ENCODE measurements at places on chromosomes 4 and X.
A peak's percentile ranks its signal among the peaks of the same experiment; 100 is the strongest.

- DNase-seq, result peak; percentile 77
Observed at GRCh38 chrX:40996886-40997530, 88.2 kb upstream of the USP9X start.

DNA sequence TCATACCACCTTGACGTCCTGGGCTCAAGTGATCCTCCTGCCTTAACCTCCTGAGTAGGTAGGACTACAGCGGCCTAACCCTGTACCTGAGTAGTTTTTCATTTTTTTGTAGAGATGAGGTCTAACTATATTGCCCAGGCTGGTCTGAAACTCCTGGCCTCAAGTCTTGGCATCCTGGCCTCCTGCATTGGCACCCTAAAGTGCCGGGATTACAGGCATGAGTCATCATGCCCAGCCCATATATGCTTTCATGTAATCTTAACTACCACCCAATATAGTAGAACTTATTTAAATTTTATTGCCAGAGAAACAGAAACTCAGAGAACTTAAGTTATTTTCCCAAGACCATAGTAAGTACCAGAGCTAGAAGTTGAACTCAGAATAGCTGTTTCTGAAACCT, 27.1 kb downstream of the AFM start:
- DNase-seq, result no peak

DNA sequence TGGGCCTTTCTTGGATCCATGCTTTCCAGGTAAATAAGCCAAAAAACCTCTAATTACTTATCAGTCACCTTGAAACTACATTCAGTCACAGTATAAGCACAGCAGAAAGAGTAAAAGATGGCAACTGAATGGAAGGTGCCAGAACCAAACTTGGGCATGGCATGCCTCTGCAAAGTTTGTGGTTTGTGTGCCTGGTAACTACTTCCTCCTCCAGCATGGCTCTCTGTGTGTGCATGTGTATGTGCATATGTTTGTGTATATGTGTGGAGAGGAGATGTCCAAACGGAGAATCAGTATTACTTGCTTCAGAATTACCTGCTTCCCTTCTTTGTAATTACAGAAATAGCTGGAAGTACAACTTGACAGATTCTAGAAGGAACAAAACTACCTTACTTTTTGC, 67.5 kb downstream of the AGTR2 start:
- no peak for DNase-seq

- no peak for DNase-seq
Observed at GRCh38 chrX:106611317-106611678, 480 bp upstream of the RADX start.

DNA sequence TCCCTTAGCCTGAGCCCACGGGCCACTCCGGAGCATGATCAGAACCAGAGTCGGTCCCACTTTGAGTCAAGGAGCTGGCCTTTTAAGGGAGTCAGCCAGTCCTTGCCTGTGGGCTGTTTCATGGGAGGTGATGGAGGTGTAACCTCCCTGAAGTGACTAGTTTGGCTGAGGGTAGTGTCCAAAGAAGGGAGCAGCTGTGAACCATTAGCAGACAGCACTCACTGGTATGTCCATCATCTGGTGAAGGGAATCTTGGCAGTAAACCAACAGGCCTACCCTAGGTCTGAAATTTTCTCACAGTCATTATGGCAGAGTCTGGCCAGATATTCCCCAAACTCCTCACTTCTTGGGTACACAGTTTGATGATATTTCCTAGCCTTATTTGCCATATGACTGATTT, 12.3 kb upstream of the REPS2 start:
- DNase-seq, result peak; percentile 40

DNA sequence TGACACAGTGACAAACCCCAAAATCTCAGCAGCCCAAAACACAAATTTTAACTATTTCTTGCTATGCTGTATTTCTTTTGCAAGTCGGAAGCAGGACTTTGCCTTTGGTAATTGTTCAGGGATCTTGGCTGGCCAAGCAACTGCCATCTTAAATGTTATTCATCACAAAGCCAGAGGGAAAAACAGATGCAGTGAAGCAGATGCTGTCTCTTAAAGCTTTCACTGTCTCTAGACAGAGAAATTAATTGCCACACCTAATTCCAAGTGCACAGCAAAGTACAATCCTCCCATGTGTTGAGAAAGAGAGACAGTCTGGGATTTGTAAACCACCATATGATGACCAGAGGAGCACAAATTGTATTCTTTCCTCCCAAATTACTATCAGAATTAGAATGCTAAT, 30.0 kb upstream of the GALNT7 start:
- no peak for DNase-seq

DNA sequence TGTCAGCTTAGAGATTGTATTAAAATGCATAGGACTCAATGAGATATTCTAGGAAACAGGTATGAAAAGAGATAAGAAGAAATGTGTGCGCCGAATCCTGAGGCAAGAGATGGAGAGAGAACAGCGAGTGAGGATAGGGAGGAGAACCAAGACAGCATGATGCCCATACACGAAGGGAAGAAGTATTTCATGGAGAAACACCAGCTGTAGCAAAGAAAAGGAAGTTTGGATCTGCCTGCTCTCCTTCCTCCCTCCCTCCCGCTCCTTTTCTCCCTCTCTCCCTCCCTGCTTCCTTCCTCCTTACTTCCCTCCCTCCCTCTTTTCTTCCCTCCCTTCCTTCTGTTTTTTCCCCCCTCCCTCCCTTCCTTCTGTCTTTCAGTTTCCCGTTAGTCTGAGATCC, 318.6 kb upstream of the TAPT1 start:
- DNase-seq, result no peak

DNA sequence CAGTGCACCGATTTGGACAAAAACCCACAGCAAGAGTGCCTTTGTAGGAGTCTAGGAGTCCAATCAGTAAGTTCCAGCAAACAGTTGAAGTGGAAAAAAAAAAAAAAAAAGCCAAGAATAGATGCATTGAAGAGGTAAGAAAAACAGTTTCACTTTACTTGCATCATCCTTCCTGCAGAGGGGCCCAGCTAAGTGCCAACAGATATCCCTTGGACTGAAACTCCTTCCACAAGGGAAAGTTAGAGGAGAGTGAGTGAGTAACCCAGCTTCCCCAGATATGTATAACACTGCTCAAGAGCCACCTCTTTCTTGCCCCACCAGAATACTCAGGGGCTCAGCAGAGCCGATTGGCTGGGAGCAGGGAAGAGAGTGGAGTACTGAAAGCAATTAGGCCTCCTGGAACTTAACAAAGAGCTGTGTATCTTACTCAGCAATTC, 617.7 kb upstream of the SMIM31 start:
- DNase-seq, result peak; percentile 75

DNA sequence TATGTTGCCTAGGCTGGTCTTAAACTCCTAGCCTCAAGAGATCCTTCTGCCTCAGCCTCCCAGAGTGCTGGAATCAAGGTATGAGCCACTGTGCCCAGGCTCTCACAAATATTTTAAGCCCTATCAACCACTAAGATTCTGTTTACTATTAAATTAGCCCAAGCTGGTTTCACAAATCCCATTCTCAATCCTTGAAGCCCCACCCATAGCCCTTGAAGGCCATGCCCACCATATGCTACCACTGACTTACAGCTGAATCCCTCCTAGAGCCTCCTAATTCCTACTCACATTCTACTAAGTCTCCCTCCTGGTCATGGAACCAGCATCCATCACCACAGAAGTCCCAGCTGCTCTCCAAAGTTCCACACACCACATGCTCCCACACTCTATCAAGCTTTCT, 9.7 kb downstream of the GRIPAP1 start:
- DNase-seq, result no peak

DNA sequence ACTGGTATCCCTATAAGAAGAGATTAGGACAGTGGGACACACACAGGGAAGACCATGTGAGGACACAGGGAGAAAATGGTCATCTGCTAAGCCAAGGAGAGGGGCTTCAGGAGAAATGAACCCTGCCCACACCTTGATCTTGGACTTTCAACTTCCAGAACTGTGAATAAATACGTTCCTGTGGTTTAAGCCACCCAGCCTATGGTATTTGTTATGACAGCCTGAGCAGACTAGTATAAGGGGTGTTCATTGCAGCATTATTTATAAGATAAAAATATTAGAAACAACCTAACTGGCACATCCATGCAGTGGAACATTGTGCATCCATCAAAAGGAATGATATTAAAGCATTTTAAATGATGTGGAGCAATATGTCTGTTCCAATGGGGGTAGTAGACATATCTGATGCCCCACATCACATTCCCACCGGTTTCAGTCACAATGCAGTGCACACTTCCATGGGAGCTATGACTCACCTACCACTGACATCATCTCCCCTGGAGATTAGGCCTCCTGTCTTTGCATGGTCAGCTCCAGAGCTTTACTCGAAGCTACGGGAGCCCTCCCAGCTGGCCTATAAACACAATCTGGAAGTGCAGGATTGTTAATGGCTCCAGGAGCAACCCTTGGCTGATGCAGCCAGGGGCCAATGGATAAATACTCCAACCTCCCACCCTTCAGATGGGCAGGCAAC, 38.9 kb upstream of the MAMLD1 start:
- peak; percentile 90 for DNase-seq

DNA sequence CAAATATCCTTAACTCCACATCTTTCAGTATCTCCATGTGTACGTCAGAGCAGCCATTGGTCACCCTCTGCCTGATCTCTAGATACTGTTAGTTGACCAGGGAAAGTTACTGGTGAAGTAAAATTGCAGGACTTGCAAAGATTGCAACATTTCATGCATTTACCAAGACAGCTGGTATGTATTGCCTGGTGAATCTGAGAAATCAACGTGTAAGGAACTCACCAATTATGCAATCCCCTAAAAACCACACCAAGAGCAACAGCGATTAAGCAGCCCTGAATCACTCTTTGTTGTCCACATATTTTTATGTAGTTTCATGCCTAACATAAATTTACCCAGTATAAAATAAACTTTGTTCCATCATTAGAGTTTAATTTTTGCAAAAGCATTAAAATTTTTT, 271.2 kb downstream of the NLGN4X start:
- DNase-seq, result peak; percentile 42

DNA sequence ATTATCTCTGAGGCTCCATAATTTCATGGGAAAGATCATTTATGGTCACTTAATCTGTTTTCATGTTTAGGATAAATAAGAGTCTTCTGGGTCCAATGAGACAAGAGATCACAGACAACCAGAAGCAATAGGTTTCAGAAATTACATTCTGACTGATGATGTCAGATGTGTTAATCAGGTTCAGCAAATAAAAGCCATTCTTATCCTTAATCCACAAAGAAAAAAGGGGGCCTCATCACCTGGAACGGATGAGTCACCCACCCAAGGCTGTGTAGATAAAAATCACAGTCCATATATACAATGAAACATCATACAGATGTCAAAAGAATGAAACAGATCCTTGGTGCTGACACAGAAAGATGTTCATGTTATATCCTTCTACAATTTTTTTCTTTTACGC, 36.6 kb downstream of the SYTL4 start:
- no peak for DNase-seq

GRCh38 chr4:165738571-165738970, 134.5 kb upstream of the TLL1 start:
- DNase-seq, result no peak

- peak; percentile 94 for DNase-seq
Observed at GRCh38 chrX:150688911-150689451, 4.2 kb upstream of the MTMR1 start.

DNA sequence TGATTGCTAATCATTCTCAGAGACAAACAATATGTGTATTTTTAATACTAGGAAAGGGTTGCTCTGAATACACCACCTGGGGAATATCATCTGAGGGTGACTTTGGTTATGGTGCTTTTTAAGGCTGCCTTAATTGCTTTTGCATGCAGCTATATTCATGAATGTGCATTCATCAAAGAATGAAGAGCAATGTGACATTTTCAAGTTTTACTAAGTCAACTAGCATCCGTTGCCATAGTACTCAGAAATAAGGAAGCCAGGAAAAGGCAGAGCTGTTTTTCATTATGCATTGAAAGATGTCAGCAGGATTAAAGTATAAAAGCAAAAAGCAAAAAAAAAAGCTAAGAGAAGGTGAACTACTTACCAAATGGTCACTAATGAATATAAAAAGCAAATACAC, 67.4 kb upstream of the PCDH18 start:
- peak; percentile 28 for DNase-seq

DNA sequence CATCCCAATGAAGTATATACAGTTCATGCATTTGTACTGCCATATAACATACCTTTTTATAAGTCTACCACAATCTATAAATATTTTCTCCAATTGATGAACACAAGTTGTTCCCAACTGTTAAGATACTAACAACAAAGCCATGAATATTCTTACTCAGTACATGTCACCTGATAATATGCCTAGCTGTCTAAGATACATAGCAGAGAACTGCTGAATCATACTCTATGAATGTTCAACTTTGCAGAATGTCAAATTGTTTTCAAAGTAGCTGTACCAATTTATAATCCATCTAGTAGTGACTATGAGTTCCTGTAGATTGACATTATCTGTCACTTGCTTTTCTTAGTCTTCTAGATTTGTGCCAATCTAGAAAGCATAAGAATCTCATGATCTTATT, 84.9 kb downstream of the RAB28 start:
- DNase-seq, result peak; percentile 16

DNA sequence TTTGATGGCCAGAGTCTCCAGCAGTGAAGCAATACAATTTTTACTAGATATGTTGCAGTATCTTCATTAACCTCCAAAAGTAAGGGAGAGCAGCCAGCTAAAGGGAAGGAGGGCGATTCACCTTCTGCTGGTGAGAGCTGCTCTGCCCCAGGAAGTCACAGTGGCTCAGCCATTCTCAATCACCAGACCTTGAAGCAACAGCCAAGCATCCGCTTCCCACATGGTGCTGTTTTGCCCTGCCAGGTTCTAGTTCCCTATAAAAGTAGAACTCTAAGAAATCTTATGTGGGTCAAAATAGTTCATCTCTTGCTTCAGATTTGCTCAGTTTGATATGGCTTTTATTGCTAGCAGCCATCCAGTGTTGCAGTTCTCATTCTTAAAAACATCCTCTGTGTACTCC, 166.8 kb downstream of the STIM2 start:
- no peak for DNase-seq

GRCh38 chr4:55397520-55398321, 2.0 kb downstream of the TMEM165 start:
- peak; percentile 42 for DNase-seq

DNA sequence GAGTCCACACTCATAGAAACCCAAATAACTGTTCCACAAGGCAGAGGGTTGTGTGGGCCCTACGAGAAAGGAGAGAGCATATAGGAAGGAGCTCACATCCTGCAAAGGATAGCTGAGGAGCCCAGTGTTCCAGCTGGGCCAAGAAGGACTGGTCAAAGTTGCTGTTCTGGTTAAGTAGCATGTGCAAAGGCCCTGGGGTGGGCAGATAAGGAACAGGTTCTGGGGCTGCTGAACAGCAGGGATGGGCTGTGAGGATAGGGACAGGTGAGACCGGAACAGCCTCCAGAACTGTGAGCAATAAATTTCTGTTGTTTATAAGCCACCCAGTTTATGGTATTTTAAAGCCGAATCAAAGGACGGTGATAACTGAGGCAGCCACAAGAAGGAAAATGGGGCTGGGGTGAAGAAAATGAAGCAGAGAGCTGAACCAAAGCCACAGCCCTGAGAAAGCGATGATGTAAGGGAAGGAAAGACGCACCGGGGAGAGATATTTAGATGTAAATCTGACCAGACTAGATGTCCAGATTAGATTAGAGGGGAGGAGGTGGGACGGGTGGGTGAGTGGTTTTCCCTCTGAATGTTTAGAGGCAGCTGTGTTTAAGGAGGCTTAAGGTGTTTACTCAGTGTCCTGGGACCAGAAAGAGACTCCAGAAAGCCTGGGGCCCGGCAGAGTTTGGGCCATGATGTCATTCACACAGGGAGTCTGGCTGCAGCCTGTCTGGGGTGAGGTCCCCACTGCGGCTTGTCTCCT, 180.8 kb upstream of the BCOR start:
- DNase-seq, result peak; percentile 76

- no peak for DNase-seq
Observed at GRCh38 chr4:84892950-84893349, 73.5 kb downstream of the WDFY3 start.
